ENCODE measurements at places on chromosomes 7 and 10. TPM values are rescaled to one million over a fixed set of nuclear protein-coding genes. Genes with fewer than 3 reads are reported as not detected.
A peak's percentile ranks its signal among the peaks of the same experiment; 100 is the strongest.

WASHC2A gene
- total RNA-seq: 37.0 TPM

NCF1 gene
- 0.47 TPM for total RNA-seq

APBB1IP gene
- not detected for total RNA-seq

FBXL13 gene
- total RNA-seq: 1.2 TPM

GATA3 gene
- 0.43 TPM for total RNA-seq

DNA sequence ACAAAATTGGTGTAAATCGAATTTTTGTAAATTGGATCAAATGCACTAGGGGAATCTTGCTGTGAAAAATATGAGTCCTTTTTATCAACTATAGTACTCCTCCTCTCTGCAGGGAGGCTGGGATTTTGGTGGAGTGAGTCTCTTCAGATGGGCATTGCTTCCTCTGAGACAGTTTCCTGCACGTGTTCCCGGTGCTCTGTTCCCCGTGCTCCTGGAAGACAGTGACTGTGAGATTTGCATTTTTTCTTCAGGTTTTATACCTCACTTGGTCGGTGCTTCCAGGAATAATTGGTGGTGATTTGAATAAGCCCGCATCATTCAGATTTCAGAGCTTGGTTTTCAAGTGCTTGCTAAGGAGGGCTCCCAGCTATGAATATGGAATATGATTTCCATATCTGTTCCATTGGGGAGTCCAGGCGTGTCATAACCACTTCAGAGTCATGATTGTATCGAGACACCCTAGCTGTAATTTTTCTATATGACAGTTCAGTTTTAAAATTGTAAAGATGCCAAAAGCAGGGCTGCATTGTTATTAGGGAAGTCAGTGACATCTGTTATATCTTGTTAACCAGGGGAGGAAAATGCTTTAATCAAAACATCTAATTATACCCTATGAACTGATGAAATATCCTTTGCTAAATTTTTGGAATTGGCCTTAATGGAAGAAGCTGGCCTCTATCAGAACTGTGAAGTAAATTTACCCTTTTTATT lies 12.3 kb downstream of the AUTS2 start:
- DNase-seq: no peak

DNA sequence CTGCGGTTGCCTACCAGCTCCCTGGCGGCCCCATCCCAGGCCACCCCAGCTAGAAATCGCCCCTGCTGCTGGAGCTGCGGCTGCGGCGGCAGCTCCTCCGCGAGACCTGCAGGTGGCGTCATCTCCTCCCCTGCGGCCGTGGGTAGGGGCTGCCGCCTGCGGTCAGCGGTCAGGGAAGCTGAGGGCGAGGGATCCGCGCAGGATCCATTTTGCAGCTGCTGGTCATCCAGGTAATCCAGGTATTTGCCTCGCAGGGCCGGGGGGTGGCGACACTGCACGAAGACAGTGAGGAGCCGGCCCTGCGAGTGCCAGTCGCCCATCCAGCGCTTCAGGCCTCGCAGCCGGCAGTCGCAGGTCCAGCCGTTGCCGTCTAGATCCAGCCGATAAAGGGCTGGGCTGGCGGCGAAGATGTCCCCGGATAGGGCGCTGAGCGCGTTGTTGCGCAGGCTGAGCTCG lies 1.5 kb downstream of the TRIL start:
- no peak for DNase-seq

DNA sequence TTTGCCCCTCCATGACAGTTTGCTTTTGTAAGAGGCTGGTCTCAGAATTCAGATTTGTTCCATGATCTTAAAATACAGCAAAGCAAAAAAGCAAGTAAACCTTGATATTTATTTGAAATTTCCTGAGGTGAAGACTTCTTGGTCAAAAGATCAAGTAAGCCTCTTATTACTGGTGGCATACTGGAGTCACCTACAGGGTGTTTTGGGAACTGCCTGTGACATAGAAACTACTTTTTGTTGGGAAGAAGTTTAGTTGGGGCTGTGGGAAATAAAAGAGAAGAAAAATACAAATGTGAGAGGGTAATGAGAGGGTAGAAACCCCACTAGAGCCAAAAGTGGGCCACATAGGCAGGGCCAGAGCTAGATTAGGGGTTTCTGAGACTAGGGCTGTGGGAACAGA lies 217.9 kb downstream of the OTUD1 start:
- DNase-seq: no peak

DNA sequence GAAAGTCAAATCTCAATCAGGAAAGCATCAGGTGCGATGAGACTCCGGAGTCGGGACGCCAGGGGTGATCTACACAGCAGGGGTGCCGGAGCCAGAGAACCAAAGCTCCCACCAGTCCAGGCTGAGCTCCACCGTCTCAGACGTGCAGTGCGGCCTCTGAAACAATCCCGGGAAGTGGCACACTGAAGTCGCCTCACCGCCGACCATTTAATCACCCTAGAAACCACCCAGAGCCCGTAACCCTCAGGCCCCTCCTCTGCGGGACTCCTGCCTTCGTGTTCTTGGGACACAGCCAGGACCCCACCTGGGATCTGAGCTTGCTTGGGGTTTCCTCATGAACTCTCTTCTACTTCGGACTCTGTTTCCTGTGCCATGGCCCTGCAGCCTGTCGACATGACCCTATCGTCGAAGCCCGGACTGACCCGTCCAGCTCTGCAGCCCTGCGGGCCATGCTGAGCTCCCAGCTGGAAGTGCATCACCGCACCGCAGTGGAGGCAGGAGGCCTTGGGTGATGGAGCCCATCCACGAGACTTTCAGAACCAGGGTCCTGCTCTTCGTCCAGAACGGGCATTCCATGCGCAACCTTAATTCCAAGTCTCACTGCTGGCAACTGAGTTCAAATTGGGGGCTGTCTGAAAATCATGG lies 266.4 kb downstream of the PTPRN2 start:
- no peak for DNase-seq

DNA sequence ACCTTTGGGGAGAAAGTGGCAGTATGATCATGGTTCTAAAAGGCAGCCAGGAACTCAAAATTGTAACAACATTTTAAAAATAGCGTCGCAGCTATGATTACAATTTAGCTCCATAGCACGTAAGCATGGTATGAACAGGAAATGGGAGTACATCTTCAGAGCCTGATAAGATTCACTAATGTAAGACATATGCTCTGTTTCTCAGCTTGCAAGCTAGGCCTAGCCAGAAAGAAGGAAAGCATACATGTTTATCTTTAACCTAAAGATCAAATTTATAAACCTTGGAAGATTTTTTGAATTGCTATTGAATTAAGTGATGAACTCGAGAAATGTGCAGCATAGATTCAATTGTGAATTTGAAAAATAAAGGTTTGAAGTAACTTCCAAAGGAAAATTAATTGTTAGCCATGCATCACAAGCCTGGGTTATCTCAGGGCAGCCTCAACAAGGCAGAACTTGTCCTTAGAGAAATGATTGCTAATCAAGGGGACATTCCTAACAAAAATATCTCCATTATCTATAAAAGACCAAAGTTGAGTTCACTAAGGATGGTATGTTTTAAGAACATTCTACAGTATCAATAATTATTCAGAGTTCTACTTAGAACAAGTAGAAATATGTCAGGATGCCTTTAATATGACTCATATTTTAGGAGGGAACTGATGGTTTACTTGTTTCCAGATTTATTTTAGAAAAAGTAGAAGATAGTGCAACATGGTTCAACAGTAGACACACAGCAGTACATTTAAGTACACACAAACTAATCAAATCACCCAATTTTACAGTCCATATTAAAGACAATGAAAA lies 38.8 kb upstream of the SEPTIN7 start:
- no peak for DNase-seq

GRCh38 chr10:93334181-93334580 lies 148.0 kb downstream of the MYOF start:
- no peak for DNase-seq

DNA sequence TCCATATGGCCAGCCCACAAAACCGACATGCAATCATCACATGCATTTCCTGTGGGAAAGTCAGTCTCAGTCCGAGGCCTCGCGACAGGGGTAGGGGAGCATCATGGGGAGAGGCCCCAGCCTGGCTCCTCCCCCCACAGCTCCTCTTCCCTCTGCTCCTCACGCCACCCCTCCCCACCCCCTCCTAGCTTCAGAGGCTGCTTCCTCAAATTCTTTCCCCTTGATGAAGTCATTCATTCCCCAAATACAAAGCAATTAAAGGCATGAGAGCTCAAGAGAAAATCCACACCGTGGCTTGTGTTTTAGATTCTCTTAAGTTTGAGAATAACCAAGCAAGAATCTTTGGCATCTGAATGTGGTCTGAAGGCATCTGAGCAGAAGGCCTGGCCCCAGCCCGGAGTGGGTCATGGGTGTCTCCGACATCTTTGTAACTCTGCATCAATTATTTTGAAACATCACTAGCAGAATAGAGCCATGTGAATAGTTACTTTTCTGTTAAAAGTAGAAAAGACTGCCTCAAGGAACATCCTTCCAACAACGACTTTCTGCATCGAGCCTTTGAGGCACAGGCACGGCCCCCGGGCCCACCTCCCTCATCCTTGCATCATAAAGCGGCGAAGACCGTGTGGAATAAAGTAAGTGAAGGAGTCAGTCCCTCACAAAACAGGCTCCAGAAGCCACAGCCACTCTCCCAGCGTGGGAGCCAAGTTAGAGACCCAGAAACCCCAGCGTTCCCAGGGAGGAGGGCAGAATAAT lies 90.9 kb downstream of the DIP2C start:
- no peak for DNase-seq

GRCh38 chr10:95697429-95697828 lies 3.7 kb upstream of the TCTN3 start:
- DNase-seq: no peak

DNA sequence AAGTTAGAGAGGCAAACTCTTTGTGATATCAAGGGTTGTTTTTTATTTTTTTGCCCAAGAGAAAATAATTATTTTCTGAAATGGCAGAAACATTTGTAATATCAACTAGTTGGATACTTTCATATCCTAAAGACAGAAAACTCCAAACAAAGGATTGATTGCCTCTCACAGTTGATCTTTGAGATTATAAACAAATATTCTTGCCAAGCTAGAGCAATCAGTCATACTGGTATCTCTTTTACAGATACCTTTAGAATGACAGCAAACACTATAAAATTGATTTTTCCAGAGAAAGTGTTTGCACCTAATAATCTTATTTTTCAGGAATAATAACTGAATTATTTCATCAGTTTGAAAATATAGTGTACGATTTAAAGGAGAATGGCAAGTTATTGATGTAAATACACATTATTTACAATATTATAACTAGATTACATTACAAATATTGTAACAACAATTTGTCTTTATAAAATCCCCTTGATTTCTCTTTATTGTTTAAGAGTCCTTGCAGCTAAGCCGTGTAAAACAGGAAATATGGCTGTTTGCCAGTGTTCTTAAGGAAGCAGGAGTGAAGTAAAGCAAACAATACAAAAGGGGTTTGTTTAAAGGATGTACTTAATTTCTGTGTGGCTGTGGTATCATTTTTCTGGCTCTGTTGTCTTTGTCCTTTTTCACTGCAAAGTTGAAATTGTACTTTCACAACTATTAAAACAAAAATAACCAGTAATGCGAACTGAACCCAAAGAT lies 58.4 kb downstream of the MAPK8 start:
- DNase-seq: no peak

DNA sequence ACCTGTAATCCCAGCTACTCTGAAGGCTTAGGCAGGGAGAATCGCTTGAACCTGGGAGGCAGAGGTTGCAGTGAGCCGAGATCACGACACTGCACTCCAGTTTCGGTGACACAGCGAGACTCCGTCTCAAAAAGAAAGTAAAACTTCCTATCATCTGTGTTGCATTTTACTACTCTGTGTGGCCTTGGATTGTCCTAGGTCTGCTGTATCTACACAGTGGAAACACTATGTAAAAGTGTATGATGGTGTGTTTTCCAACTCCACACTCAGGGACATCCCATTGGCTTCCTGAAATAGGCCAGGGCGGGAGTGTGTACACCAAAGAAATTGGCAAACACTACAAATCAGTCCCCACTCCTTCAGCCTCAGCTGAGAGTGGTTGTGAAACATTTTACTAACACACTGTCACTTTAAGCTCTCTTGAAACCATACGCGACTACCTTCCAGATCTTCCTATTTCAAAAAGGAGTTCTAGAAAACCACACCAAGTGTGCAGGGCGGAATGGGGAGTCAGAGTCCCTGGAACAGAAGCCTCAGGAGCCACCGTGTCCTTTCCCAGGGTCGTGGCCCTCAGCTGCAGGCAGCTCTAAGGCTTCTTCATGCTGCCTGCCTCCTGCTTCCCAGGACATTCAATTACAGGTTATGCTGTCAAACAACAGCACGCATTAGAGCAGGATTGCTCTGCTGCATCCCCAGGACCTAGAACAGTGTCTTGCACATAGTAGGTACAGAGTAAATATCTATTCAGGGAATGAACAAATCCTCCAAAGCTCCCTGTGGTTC lies 275.4 kb downstream of the PARD3 start:
- no peak for DNase-seq

DNA sequence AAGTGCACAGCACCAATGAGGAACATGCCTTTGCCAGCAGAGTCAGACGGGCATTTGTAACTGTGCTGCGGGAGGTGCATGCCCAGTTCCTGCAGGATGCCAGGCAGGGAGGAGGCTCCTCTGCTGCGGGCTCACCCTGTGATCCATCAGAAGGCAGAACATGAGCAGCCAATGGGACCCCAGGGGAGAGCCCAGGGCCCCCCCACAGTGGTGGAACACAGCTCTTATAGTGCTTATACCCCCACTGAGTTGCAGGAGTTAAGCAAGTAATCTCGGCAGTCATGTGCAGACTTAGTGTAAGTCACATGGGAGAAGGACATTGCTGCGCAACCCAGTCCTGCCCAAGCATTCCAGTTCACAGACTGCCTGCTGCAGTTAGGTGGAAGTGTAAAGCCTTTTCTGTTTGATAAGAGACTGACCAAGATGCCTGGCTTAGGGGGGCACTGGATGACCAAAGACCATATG lies 120.3 kb upstream of the TMEM106B start:
- no peak for DNase-seq

DNA sequence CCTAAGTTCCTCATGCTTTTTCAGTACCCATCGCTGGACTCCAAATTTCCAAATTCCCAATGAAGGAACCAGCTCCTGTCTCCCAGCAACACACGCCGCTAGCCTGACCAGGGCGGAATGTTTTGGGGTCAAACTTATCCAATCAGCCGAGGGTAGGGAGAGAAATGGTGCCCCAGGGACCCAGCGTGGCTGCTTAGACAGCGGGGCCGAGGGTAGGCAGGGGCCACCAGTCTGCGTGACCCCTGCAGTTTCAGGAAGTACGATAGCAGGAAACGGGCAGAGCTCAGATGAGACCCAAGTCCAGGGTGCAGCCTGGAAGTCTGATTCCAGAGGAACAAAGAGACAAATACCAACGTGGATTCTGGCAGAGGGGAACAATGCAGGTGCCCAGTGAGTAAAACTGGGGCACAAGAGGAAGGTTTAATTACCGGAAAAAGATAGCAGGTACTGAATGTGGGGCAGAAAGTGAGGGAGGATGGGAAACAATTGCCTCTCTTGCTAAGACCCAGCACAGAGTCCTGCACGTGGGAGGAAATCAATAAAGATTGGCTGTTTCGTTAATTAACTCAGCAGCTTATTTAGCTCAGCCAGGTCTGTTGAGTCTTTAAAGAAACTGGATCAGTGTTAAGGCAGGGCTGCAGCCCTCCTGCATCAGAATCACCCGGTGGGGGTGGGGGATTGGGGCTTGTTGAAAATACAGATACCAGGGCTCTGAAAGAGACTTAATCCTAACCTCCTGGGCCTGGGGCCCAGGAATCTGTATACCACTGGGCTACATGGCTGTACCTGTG lies 50.4 kb upstream of the NFE2L3 start:
- DNase-seq: peak; percentile 61
